ENCODE measurements at places on chromosomes 11 and 22. TPM values are rescaled to one million over a fixed set of nuclear protein-coding genes. Genes with fewer than 3 reads are reported as not detected.

Gene BDNF
- 6.3 TPM for total RNA-seq

Gene RGL4
- not detected for total RNA-seq

Gene OR52H1
- total RNA-seq: not detected

Gene PGA5
- not detected for total RNA-seq

Gene MSANTD4
- total RNA-seq: 9.5 TPM

Gene C11orf86
- 97.2 TPM for total RNA-seq

Gene CTTN
- total RNA-seq: 209 TPM

Gene OR4D5
- not detected for total RNA-seq

Gene B3GAT1
- total RNA-seq: 0.03 TPM

Gene LMNTD2
- 2.3 TPM for total RNA-seq

Gene NRIP3
- 1.1 TPM for total RNA-seq

Gene MS4A7
- total RNA-seq: not detected

Gene PLAAT5
- total RNA-seq: not detected

Gene RNASEH2C
- 49.6 TPM for total RNA-seq

Gene CD3E
- total RNA-seq: not detected

Gene PATE2
- not detected for total RNA-seq

Gene GP1BB
- 1.1 TPM for total RNA-seq

Gene PAMR1
- total RNA-seq: not detected

Gene TTC9C
- total RNA-seq: 30.7 TPM

Gene IL17REL
- 0.08 TPM for total RNA-seq

Gene USH1C
- 1.6 TPM for total RNA-seq

Gene ZNRF3
- total RNA-seq: 8.2 TPM

Gene LGALS1
- total RNA-seq: 1,297 TPM

Gene NAV2
- 26.2 TPM for total RNA-seq

Gene SLC7A4
- total RNA-seq: not detected

Gene POU2AF3
- 1.00 TPM for total RNA-seq

Gene HDHD5
- 46.8 TPM for total RNA-seq

Gene CELSR1
- total RNA-seq: 27.9 TPM

Gene CYTH4
- 1.5 TPM for total RNA-seq

Gene JAM3
- total RNA-seq: 4.0 TPM

Gene CASP12
- total RNA-seq: not detected

Gene MMP1
- total RNA-seq: 0.78 TPM

Gene MS4A12
- total RNA-seq: not detected

Gene TSPAN18
- 3.5 TPM for total RNA-seq

Gene CASP1
- total RNA-seq: 0.20 TPM

Gene DDX25
- total RNA-seq: not detected

Gene MS4A6E
- not detected for total RNA-seq

Gene HOATZ
- not detected for total RNA-seq

Gene MS4A6A
- total RNA-seq: not detected

Gene OR5J2
- not detected for total RNA-seq

Gene GPHA2
- total RNA-seq: not detected

Gene CARD10
- 40.6 TPM for total RNA-seq

Gene PTPN5
- total RNA-seq: not detected

Gene CASP5
- total RNA-seq: not detected

Gene RASSF7
- total RNA-seq: 52.4 TPM

Gene AGBL2
- 0.86 TPM for total RNA-seq

Gene OLFML1
- not detected for total RNA-seq

Gene TMEM45B
- not detected for total RNA-seq

Gene EPS8L2
- total RNA-seq: 114 TPM

Gene DAGLA
- 8.2 TPM for total RNA-seq

Gene GGT5
- 2.7 TPM for total RNA-seq

Gene CD3D
- total RNA-seq: not detected

Gene SMIM35
- not detected for total RNA-seq

Gene NUMA1
- 57.2 TPM for total RNA-seq

Gene ROM1
- total RNA-seq: 3.7 TPM

Gene MMP10
- total RNA-seq: 0.71 TPM

Gene OR4C12
- not detected for total RNA-seq

Gene SLC25A45
- 11.7 TPM for total RNA-seq

Gene ALDH3B2
- not detected for total RNA-seq

Gene PLAAT3
- total RNA-seq: 64.8 TPM
